ENCODE measurements at places on chromosomes 11 and 22.

DNA sequence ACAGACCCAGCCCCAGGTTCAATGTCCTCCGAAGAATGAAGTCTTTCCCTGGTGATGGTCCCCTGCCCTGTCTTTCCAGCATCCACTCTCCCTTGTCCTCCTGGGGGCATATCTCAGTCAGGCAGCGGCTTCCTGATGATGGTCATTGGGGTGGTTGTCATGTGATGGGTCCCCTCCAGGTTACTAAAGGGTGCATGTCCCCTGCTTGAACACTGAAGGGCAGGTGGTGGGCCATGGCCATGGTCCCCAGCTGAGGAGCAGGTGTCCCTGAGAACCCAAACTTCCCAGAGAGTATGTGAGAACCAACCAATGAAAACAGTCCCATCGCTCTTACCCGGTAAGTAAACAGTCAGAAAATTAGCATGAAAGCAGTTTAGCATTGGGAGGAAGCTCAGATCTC lies 14.1 kb downstream of the APOL1 start:
- H3K27me3 ChIP-seq, result no peaks in the 10 kb centered on the region
- DNase-seq, result no peak
- peaks cover 4% of the 10 kb centered on the region for H3K36me3 ChIP-seq
- no peak overlapping the region for H3K4me3 ChIP-seq
- H3K27ac ChIP-seq, result no peak overlapping the region

- DNase-seq, result no peak
- H3K27me3 ChIP-seq, result no peaks in the 10 kb centered on the region
- H3K4me1 ChIP-seq, result no peaks in the 10 kb centered on the region
Measured at GRCh38 chr11:95495706-95496105, 264.7 kb upstream of the SESN3 start.

GRCh38 chr11:46361283-46362155 lies 14.3 kb downstream of the DGKZ start:
- H3K4me1 ChIP-seq, result peaks cover 24% of the 10 kb centered on the region
- H3K4me3 ChIP-seq, result peak overlapping the region; percentile 75
- H3K27ac ChIP-seq, result peak overlapping the region; percentile 90
- DNase-seq, result peak; percentile 78
- H3K27me3 ChIP-seq, result no peaks in the 10 kb centered on the region

DNA sequence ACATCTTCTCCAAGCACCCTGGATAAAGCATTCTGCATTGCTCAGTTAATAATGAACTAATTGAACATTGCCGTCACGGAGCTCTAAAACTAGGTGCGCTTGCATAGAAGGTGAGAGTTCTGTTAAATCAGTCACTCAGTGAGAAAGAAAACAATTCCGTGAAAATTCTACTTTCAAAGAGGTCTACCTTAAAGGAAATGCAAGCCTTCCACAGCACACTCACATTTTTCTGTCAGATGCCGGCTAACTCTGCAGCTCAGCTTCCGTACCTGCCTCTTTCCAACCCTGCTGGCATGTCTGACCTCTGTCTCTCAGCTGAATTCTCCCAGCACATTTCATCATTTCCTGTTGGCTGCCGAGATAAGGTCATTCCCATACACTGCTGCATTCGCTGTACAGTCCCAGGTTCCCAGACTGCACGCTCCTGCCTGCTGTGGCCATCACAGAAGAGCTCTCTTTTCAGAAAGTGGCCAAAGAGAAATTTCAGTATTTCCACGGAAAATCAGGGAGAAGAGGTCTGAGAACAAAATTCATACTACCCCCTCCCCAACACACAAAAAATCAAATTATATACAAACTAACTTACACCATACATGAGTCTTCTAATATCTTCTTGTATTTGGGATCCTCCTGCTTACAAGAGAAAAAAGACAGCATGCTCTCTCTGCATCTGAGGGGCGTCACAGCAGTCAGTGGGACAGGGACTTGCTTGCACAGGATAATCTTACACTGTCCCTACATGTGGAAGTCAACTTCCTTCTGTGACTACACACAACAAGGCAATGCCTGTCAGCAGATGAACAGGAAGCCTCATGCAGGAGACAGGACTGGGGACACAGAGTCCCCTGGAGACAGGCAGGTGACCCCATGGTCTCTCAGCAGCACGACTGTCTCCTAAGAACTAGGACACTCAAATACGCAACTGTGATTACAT lies 55.1 kb downstream of the PACSIN2 start:
- no peaks in the 10 kb centered on the region for H3K36me3 ChIP-seq
- H3K27ac ChIP-seq, result peak overlapping the region; percentile 10
- no peaks in the 10 kb centered on the region for H3K4me1 ChIP-seq
- no peak for DNase-seq

DNA sequence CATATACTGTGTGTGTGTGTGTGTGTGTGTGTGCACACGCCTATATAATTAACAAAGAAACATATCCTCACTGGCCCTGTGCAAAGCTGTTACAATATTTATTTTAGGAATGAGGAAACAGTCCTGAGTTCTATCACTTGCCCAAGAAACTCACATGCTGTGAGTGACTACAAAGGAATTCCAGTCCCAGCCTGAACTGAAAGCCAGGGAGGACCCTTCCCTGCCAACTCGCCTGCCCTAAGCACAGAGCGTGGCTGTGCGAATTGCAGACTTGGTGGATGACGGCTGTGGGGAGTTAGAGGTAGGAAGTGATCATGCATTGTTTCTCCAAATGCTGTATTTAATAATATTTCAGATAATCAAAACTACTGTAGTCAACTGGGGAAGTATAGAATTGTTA lies 26.4 kb upstream of the CD5 start:
- no peaks in the 10 kb centered on the region for H3K36me3 ChIP-seq
- H3K27ac ChIP-seq, result peak overlapping the region; percentile 46
- H3K27me3 ChIP-seq, result no peaks in the 10 kb centered on the region
- H3K4me3 ChIP-seq, result no peak overlapping the region
- peaks cover 58% of the 10 kb centered on the region for H3K4me1 ChIP-seq

GRCh38 chr11:94755494-94755893 lies 12.7 kb upstream of the AMOTL1 start:
- no peaks in the 10 kb centered on the region for H3K27me3 ChIP-seq
- H3K27ac ChIP-seq, result no peak overlapping the region
- H3K36me3 ChIP-seq, result no peaks in the 10 kb centered on the region
- no peak for DNase-seq
- H3K4me1 ChIP-seq, result peaks cover 2% of the 10 kb centered on the region
- no peak overlapping the region for H3K4me3 ChIP-seq

GRCh38 chr11:8746331-8746974 lies 63.9 kb downstream of the RPL27A start:
- no peaks in the 10 kb centered on the region for H3K4me1 ChIP-seq
- no peak for DNase-seq
- H3K4me3 ChIP-seq, result no peak overlapping the region
- no peaks in the 10 kb centered on the region for H3K27me3 ChIP-seq

Measured in thymus (tissue), 14 donors.